ENCODE measurements at places on chromosomes 3 and 15. TPM values are rescaled to one million over a fixed set of nuclear protein-coding genes. Genes with fewer than 3 reads are reported as not detected.

TRIM42 gene
- polyA plus RNA-seq, result not detected

SPINT1 gene
- polyA plus RNA-seq, result 73.6 TPM

RHOV gene
- 1.8 TPM for polyA plus RNA-seq

PPP1R14D gene
- 0.50 TPM for polyA plus RNA-seq

SKOR1 gene
- 0.41 TPM for polyA plus RNA-seq

ELL3 gene
- polyA plus RNA-seq, result 3.2 TPM

SCG3 gene
- polyA plus RNA-seq, result 0.26 TPM

DNA sequence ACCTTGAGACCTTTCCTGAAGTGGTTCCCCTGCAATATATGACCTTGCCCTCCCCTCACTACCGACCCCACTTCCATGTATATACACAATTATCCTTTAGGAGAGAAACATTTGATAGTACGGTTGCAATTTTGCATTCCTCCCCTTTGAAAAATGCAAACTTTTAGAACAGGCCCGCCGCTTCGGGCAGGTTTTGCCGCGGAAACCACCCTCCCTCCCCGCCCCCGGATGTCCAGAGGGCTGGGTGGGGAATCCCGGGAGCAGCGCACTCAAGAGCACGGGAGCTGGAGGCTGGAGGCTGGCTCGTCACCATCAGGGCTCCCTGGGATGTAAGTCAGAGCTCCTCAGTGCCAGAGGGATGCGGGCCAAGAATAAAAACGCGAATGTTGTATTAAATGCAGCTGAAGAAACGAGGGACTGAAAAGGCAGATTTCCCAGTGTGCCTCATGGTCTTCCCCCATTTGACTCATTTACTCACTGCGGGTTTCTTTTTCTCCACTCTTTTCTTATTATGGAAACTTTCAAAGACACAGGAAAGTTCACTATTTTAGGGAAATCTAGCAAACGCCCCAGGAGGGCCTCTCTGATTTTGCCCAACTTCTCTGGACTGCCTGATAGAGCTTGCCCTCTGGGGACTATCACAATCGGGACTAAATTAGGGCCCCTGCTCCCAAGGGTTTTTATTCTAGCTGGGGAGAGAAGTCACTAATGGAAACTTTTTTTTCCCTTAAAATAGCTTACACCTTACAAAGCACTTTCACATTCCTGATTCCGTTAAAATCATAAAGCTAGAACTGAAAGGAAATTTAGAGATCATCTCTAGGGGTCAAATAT is 2.9 kb upstream of the USP3 start:
- DNase-seq, result peak; percentile 60

DNA sequence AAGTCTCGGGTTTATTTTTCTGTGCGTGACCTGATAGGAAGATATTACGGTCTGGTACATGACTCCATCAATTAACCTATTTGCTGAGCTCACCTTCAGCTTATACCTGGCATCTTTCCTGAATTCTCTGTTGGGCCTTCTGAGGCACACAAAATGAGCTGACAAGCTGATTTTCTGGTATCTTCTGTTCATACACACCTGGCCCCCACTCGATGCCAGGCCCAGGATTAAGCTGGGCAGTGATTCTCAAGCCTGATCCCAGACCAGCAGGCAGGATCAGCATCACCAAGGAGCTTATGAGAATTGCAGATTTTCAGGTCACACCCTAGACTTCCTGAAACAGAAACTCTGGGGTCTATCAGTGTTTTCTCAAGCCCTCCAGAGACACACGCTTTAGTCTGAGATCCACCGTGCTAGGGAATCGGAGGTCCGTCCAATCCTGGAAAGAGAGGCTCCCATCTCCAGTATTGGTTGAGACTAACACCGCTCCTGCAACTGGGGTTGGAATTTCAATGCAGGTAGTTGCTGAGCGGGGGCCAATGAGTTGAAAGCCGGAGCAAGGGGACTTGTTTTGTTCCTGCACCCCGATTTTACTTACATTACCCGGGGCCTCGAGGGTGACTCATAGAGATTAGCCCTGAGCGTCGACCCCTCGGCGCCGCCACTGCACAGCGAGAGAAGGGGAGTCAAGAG is 636 bp upstream of the EIF1B start:
- no peak for DNase-seq

DNA sequence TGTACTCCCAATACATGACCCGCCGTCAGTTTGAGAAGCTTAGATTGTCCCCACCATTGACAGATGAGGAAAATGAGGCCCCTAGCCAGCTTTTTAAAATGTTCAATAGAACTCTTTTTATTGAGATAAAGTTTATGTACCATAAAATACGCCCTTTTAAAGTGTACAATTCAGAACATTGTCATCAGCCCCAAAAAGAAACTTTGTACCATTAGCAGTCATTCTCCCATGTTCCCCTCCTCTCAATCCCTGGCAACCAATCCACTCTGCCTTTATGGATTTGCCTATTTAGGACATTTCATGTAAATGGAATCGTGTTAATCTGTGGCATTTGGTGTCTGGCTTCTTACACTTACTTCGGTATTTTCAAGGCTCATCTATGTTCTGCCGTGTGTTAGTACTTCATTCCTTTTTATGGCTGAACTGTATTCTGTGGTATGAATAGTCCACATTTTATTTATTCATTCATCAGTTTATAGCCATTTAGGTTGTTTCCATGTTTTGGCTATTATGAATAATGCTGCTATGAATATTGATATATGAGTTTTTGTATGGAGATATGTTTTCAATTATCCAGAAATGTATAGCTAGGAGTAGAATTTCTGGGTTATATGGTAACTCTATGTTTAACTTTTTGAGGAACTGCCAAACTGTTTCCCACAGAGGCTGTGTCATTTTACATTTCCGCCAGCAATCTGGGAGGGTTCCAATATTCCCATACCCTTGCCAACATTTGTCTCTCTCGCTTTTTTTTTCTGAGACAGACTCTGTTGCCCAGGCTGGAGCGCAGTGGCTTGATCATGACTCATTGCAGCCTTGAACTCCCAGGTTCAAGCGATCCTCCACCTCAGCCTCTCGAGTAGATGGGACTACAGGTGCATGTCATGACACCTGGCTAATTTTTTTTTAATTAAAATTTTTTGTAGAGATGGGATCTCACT is 15.3 kb upstream of the PTPN23 start:
- DNase-seq, result no peak

DNA sequence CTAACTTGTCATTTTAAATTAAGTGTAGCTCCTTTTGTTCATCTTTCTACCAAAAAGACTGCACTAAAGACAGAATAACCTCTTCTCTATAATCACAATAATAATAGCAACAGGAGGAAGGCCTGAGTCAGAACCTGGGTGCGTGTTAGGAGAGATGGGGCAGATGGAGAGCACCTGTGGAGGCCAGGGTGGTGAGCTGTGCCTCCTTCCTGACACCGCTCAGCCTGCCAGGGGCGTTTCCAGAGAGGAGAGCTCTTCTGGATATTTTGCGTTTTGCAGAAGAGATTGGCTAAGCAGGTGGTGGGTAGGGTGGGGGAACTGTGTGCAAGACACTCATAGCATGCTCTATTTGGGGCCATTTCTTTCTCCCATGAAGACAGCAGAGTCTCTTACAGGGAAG is 83.5 kb downstream of the MEGF11 start:
- no peak for DNase-seq

DNA sequence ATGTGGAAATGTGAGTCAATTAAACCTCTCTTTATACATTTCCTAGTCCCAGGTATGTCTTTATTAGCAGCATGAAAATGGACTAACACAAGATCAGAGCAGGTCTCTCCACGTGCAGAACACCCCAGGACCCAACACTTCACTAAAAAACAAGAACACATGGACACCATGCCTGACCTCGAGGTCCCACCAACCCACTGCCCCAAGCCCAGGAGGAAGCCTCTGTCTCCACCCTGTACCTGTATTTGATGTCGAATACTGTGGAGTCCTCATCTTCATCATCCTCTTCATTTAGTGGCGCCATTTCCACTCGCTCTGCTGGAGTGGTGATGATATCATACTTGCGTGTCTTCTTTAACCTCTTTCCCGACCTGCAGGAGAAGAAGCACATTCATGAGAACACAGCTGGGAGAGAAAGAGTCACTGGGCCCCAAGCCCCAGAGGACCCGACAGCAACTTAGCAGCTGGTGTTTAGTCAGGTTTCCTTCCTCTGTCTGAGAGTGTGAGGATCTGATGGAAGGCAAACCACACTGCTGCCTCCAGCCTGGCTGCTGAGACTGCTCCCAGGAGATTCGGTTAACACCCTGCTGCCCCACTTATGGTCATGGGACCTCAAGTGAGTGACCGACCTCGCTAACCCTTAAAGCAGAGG is 25.5 kb downstream of the FAM174B start:
- DNase-seq, result no peak

DNA sequence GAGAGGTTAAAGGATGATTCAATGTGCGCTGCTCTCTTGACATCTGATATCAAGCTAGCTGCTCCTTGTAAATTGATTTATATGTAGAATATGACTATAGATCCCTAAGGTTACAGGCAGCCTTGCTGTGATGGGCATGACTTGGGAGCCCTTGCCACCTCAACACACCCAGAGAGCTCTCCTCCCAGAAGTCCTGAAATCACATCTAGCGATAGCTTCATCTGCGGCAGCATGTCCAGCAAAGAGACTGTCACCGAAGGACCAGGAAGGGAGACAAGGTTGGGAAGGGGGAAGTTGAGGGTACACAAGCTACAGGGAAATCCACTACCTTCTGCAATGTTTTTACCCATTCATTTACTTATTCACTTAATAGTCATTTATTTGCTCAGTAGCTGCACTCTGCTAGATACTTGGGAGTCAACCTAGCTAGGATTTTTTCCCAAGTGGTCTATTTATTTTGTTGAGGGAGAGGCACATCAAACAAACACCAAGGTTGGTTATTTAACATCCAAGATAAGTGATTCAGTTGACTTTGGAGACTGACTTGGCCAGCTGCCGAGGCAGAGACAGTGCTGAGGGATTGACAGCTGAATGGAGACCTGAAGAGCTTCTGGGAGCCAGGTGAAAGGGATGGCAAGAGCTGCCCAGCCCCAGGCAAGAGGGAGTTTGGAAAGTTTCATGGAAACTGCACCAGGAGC is 205.8 kb upstream of the IL12A start:
- DNase-seq, result no peak

DNA sequence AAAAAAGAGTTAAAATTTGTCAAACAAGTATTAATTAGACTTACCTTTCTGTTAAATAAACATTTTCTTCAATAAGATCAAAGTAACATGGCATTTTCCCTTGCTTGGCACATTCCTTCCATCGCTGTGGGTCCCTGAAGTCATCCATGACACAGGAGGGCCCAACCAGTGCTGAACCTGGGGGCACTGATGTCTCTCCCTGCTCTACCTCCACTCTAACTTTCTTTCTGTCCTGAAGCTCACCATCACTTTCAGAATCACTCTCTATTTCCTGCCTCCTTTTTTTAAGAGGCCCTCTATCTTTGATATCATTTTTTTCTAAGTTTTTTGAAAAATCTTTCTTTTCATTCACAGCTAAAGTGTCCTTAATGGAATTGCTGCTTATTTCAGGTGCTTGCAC is 43.8 kb downstream of the SETD2 start:
- no peak for DNase-seq

- peak; percentile 70 for DNase-seq
Observed at GRCh38 chr3:18758047-18758704, 333.0 kb upstream of the SATB1 start.

DNA sequence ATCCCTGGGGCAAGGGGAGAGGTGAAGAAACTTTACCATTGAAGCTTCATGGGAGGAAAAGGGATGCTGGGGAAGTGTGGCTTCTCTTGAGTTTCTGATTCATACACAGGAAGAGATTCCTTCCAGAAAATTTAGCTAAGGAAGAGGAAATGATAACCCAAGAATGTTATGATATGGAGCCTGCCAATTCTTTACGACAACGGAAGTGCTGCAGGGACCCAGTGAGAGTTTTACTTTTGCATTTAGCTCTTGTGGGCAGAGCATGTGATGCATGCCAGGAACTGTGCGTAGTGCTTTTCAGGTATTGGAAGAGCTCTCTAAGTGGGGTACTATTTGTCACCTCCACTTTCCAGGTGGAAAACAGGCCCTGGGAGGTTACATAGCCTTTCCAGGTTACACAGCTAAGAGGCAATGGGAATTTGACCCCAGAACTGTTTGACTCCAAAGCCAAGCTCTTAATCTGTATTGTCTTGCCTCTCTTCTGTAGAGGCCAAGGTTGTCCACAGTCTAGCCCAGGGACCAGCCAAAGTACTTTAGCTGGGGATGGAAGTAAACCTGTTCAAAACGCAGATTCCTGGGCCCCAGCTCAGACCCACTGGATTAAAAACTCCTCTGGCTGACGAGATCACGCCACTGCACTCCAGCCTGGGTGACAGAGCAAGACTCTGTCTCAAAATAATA is 23.0 kb downstream of the CMTM7 start:
- no peak for DNase-seq

DNA sequence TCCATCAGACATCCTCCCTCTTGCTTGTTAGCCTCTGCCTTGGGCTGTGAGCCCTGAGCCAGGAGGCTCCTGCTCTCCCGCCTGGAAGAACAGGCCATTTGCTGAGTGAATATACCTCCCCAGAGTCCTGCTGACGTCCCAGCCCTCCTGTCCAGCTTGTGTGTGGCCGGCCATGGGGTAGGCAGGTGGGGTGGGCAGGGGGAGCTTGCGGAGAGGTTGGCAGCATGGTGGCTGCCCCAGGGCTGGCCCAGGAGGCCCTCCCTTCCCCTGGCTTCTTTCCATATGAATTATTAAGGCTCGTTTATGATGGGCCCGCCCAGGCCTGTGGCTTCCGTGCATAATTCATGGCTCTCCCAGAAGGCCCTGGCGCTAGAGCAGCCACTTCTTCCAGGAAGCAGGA is 18.7 kb downstream of the CACNA2D2 start:
- DNase-seq, result no peak

DNA sequence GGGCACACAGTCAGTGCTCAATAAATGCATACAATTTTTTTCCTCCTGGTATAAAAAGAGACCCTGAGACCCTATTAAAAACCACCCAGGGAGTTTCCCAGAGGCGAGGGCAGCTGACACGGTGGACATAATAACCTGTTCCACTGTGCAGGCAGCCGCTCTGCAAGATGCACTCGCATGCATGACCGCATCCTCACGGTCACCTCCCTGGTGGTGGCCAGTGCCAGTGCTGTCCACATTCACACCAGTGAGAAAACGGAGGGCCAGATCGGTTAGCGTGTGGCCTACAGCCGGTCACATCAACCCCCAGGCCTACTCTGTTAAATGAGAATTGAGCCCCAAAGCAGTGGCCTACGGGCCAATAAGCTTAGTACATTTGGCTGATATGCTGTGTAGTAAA is 24.8 kb downstream of the SH3BP5 start:
- no peak for DNase-seq

- DNase-seq, result no peak
Observed at GRCh38 chr3:37762698-37763097, 99.0 kb upstream of the CTDSPL start.

- no peak for DNase-seq
Observed at GRCh38 chr3:78725703-78726246, 1042.0 kb downstream of the ROBO1 start.

All from renal pelvis (tissue), 12 donors.